Astrocyte (in vitro differentiated cells and primary cell): ENCODE measurements at places on chromosomes 7 and 10.

- DNase-seq, result no peak
These were observed 64.6 kb downstream of the GSAP start for GRCh38 chr7:77351539-77352004.

- no peak for DNase-seq
These were observed 275.2 kb downstream of the ACTR3B start for GRCh38 chr7:153034791-153035190.

DNA sequence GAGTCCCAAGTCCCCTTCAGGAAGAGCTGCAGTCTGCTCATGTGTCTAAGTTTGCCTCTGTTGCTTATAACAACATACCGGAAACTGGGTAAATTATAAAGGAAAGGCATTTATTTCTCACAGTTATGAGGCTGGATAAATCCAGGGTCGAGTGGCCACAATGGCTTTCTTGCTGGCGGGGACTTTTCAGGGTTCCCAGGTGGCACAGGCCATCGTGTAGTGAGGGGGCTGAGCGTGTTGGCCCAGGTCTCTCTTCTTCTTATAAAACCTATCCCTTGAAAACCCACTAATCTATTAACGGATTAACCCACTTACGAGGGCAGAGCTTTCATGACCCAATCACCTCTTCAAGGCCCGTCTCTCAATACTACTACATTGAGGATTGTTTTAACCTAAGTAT lies 8.7 kb downstream of the VIPR2 start:
- DNase-seq, result no peak

DNA sequence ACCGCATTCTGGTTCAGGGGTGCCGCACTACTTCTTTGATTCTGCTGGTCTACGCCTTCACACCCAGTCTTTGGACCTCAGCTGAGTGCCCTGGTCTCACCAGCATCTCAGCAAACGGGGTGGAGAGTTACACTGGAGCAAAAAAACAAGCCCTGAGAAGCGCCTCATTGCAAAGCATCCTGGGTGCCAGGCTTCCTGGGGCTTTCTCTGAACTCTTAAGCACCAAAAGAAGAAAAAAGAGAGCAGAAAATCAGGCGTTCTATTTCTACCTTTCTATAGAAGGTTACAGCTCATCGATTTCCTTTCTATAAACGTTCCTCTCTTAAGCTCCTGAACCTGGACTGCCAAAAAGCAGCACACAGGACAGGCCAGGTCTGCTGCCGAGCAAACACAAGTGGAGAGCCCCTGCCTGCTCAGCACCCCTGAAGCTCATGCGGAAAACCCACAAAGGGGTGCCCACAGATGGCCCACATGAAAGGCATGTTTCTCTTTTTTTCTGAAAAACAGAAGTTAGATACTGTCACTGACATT lies 217.9 kb downstream of the SFMBT2 start:
- no peak for DNase-seq

- no peak for DNase-seq
These were observed 704.7 kb upstream of the COBL start for GRCh38 chr7:52021343-52021742.

- DNase-seq, result peak; percentile 25
These were observed 68.0 kb downstream of the VOPP1 start for GRCh38 chr7:55504093-55504859.

DNA sequence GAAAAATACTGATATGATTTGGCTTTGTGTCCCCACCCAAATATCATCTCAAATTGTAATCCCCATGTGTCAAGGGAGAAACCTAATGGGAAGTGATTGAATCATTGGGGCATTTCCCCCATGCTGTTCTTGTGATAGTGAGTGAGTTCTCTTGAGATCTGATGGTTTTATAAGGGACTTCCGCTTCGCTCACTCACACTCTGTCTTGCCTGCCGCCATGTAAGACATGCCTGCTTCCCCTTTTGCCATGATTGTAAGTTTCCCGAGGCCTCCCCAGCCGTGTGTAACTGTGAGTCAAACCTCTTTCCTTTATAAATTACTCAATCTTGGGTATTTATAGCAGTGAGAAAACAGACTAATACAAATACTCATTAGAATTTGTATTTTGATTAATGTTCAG lies 5.1 kb upstream of the MRPS17 start:
- DNase-seq, result no peak

GRCh38 chr10:62373995-62374861 lies at the start of gene ZNF365:
ZNF365 (plus strand) TSS chr10:62374369; CDS start chr10:62376194, 1,825 bp downstream.
- peak; percentile 52 for DNase-seq

DNA sequence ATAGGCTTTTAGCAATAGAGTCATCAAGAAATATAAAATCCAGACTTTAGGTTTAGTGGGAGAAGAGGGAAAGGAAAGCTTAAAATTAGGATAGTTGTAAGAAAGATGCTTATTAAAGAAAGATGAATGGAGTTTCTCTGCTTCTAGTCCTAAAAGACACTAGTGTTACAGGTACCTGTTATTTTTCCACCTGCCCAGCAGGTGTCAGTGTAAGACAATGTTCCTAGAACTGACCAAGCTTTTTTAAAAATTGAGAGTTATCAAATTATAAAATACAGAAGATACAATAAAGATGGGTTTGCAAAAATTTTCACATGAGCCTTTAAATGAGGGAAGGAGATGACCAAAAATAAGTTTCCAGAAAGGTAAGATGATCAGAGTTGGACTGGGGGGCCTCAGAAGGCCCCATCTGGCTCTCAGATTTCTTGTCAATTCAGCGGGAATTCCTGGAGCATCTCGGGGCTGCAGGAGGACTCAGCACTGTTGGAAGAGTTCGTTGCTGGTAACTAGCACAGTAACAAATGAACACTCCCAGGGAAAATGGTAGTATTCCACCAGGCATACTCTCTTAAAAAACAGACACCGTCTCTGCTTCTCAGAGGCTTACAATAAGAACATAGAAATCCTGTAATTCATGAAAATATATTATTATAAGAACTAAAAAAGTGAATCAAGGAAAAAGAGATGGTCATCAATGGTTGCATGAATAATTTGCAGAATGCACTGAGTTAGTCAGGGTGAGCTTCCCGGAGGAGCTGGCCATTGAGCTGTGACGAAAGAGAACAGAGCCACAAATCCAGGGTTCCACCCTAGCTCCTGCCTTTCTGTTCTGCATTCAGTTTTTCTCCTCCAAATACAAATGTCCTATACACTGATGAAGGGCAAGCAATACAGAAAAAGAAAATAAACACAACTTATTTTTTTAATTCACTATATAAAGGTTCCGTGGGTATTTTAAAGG lies 71.8 kb upstream of the PIK3CG start:
- no peak for DNase-seq

DNA sequence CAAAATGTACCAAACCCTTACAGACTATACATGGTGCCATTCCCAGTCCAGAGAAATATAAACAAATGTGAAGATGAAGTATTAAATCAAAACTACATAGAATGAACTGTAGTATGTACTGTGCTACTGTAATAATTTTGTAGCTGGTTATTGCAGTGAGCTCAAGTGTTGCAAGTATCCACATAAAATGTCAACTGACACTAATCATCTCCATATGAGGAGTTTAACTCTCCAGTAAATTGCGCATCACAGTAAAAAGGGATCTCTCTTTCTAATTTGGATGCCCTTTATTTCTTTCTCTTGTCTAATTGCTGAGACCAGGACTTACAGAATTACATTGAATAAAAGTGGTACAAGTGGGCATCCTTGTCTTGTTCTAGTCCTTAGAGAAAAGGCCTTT lies 165.5 kb downstream of the CPED1 start:
- no peak for DNase-seq

DNA sequence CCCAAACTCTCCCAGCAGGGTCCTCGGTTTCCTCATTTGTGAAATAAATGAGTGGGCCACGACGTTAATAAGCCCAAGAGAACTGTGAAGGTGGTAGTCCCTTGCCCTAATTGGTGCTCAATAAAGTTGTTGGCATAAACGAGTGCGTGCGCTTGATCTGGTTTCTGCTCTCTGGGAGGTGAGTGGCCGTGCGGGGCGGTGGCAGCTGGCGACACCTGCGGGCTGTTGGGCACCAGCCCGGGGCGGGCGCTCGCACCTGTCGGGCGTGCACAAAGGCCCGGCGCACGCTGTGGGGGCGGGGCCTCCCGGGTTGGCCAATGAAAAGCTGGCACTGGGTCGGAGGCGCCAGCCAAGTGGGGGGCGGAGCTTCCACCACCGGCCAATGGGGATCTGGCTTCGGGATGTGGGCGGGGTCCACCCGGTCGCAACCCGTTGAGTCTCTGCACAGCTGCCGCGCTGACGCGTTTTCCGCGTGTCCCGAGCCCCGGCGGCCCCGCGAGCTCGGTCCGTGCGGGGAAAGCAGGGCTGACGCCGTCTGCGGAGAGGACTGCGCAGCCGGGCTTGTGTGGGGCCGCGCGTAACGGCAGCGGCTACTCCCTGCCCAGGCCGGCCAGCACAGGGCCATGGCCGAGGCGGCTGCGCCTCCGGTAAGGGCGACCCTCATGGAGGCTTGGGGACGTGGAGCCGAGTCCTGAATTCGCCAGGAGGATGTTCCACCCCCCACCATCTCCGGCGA lies 23.0 kb downstream of the ZNF783 start:
- DNase-seq, result peak; percentile 69

- DNase-seq, result no peak
These were observed 10.8 kb downstream of the HNRNPA2B1 start for GRCh38 chr7:26189697-26190096.

DNA sequence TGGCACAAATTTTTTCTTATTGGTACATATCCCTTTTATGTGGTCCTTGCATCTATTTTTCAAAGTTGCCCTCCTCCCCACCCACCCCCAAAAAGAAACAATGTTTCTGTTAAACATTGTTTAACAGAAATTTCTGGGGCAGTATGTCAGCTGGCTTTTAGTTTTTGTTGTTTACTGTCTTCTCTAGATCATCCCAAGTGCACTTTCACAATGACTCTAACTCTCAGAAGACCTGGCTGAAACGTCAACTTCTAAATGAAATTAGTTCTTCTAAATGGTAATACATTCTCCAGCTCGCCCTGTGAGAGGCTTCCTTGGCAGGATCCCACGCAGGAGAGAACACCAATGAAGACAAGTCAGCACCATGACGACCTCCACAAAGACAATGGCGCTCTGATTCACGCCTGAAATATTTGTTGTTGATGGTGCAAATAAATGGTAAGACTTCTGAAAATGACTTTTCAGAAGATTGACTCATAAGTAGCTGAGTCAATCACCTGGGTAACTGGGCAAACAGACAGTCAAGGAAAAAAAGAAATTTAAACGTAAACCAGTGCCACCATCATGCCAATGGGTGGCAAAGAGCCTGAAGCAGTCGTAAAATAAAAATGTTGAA lies 293.7 kb downstream of the FZD1 start:
- DNase-seq, result peak; percentile 97

- DNase-seq, result no peak
These were observed 36.4 kb upstream of the WAC start for GRCh38 chr10:28496481-28496961.

DNA sequence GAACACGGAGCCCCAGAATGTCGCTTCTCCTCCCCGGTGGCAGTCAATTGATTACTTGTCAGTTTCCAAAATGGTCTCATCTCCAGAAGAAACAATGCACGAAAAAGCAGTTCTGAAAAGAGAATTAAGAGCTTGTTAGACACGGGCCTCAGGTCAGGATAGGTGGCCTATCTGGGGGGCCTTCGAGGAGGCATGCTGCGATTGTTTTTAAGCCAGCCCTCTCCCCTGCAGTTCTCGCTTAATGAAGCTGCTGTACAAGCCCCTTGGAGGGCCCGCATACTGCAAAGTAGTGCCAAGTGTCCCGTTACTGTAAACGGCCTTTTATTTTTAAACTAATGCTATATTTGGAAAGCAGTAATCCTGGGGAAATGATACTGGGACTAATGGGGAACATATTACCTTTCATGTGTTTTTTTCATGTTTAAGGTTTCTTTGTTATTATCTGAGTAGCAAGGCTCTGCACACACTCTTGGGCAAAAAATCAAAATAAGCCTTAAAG lies 114.8 kb upstream of the TCF7L2 start:
- no peak for DNase-seq

GRCh38 chr7:47069385-47070076 lies 512.4 kb downstream of the TNS3 start:
- DNase-seq, result no peak

- DNase-seq, result no peak
These were observed 166.0 kb downstream of the RNF216 start for GRCh38 chr7:5615190-5616070.

GRCh38 chr10:29409241-29410054 lies 120.6 kb downstream of the LYZL1 start:
- DNase-seq, result peak; percentile 61

DNA sequence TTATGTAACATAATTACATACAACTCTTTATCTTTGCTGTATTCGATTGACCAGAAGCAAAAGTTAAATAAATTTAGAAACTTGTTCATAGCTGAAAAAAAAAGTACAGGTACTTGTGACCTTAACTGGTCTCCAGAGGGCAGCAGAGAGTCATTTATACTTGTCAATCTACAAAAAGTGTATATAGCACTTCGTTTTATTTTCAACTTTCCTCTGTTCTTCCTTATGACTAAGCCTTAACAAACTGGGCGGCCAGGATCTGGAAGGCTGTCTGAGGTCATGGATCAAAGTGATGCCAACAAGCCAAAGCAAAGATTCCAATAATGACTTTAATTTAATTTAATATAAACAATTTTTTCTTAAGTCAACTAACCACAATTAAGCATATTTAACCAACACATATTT lies 29.8 kb downstream of the C10orf67 start:
- DNase-seq, result peak; percentile 58

DNA sequence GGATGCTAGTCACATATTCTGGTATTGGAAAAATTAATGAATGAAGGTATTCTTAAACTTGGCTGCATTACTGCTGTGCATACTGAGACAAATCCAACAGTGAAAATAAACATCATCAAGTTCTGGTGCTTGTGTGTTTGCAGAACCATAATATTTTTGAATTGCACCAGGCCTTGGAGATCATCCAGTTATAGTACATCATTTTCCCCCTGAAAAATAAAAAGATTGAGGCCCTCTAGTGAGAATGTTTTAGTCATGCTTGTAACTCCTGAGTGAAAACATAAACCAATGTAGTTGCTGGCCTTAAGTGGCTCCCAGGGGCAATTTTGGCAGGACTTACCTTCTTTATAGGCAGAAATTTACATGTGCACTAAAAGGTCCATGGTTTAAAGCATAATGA lies 218.8 kb upstream of the TMEM229A start:
- DNase-seq, result no peak

DNA sequence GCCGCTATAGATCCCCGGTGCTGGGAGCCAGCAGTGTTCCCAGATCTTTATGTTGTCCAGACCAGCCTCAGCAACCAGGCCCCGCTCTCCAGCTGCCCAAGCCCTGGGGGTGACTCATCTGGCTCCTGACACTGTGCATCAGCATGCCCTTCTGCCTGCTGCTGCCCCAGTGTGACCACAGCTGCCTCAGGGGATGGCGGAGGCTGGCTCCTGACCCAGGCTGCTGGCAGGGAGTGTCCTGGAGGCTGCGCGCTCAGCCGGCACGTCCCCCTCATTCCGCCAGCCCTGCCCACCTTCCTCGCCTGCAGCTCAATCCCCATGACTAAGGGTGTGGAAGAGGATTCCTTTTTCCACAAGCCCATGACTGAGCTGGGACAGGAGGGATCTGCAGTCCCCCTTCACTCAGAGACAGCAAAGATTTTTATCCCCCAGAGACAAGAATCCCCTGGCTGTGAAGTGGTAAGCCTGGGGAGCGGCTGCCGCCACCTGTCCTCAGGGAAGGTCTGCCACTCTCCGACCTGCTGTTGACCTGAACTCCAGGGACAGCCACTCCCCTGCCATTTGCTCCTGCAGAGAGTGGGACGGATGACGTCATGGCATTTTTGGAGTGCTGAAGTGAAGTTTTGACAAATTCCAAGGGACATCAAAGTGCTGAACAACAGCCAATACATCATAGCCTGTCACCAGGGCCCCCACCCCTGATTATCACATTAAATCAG lies 182.8 kb upstream of the BMPER start:
- peak; percentile 66 for DNase-seq
